ENCODE measurements at places on chromosomes 12 and 14. TPM values are rescaled to one million over a fixed set of nuclear protein-coding genes. Genes with fewer than 3 reads are reported as not detected.

GRCh38 chr14:89266754-89267153 is 150.3 kb downstream of the FOXN3 start:
- DNase-seq: no peak

DNA sequence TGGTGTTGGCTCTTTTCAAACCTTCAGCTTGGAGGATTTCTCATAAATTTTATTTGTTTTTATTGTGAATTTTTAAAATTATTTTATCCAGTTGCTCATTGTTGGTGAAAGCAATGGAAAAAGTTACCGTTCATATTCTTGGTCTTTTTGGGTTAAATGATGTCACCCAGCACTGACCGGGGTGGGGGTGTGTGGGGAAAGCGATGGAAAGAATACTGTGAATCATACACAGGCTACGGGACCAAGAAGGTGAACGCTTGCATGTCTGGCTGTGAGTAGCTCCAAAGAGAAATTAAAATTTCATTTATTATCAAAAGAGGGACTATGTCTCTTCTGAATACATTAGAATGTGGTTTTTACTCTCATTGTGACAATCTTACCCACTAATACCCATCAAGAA is 430.1 kb downstream of the AEBP2 start:
- DNase-seq: no peak

DNA sequence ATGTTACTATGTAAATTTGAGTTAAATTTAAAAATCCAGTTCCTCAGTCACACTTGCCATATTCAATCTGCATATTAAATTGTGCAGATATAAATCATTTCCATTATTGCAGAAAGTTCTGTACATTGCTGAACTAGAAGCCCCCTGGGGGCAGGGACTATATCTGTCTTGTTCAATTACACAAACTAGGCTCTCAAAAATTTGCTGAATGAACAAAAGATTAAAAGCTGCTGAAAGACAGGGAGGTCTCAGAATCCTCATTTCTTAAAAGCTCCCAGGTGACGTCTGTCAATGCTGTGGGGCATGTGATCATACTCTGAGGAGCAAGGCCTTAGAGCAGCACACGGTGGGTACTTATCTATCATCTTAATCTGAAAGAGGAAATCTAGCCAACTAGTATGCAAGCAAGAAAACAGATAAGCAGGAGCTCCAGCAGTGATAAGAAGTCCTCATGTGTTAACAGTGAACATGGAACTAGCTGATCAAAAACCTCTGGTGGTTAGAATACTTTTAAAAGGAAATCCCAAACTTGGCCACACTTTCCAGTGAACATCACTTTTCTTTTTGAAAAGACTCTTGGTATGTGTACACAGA is 60.5 kb downstream of the APPL2 start:
- DNase-seq: no peak

DNA sequence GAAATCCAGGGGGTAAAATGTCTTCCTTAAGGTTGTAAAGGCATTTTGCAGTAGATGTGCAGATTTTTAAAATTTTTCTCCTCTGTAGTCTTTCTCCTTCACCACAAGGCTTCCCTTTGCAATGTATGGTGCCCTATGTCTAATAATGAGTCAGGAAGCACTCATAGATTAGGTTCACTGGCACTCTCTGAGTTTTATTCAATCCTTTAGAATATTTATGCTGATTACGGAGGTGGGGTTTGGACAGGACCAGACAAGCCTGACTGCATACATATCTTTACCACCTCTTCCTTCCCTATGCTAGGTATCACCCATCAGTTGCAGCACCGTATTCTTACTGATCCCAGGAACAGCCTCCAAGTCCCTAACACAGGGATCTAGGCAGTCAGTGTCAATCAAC is 99.5 kb downstream of the NEDD1 start:
- no peak for DNase-seq

The IAPP gene
- polyA plus RNA-seq: 0.32 TPM

GRCh38 chr12:78403681-78404080 is 460.9 kb upstream of the SYT1 start:
- DNase-seq: no peak

All from GM23338 (cell line).